ENCODE measurements at places on chromosomes 1 and 21.

- DNase-seq: no peak
These were observed 274.0 kb upstream of the TMPRSS15 start for GRCh38 chr21:18677632-18678031.

DNA sequence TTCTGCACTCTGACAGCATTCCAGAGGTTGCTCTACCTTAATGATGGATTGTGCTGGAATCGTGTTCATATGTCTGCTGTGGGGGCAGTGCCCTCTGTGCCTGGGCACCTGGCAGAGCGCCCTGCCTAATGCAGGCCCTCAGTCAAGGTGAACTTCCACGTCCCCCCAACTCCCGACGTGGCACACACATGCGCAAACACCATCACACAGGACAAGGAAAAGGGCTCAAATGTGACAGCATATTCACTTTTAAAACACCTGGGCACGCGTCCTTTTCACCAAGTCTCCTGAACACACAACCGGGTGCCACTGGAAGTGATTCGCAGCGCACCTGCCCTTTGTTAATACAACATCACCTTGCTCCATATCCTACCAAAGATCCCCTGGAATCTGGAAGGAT lies 11.7 kb downstream of the TPRG1L start:
- DNase-seq: no peak

GRCh38 chr1:2314803-2315673 lies 76.3 kb downstream of the MORN1 start:
- peak; percentile 67 for DNase-seq

- DNase-seq: peak; percentile 64
These were observed 119.1 kb downstream of the USP25 start for GRCh38 chr21:15848634-15849560.

- DNase-seq: no peak
These were observed 139.3 kb downstream of the TIAM1 start for GRCh38 chr21:31204801-31205200.

DNA sequence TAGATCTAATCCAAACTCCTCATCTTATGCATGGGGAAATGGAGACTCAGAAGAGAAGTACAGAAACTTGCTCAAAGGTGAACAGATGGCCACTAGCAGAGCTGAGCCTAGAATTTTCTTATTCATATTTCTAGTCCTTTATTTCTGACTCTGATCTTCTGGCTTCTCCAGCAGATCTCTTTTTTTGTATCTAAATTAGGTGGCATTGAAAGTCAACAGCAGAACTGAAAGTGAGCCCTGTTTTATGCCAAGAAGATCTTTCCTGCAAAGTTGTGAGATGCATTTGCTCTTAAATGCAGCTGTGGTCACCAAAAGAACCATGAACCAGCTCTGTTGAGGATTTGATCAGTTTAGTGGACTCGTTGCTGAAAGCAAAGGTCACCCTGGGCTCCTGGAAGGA lies 75.5 kb downstream of the KAZN start:
- DNase-seq: no peak

DNA sequence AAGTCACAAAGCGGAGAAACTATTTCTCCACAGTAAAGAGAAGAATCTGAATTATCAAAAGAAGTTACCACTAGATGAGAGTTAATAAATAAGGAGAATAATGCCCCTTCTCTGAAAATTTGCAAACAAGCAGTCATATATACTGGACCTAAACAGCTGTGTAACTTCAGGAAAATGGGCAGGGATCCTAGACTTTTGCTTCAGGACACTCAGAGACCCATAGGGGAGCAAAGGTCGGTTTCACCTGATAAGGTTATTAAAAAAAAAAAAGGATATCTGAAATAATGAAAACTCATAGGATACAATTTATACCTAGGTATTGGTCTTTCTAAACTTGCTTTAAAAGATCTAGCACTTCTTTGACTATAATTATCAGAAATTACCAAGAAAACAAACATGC lies 191.4 kb downstream of the KCNH1 start:
- DNase-seq: no peak

DNA sequence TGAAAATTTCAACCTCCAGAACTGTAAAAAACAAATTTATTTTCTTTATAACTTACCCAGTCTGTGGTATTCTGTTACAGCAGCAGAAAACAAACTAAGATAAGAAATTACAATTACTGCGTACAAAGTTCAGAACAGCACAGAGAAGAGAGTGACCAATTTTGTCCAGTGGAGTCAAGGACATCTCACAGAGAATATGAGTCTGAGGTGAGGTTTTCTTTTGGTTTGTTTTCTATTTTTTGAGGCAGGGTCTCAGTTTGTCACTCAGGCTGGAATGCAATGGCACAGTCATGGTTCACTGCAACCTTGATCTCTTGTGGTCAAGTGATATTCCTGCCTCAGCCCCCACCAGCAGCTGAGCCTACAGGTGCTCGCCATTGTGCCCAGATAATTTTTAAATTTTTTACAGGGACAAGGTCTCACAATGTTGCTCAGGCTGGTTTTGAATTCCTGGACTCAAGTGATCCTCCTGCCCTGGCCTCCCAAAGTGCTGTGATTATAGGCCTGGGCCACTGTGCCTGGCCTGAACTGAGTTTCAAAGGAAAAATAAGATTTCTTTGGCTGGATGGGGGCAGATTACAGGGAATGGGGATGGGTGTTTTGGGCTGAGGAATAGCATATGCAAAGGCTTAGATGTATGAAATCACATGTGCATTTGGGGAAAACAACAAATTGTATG lies 201.1 kb upstream of the USP24 start:
- no peak for DNase-seq

DNA sequence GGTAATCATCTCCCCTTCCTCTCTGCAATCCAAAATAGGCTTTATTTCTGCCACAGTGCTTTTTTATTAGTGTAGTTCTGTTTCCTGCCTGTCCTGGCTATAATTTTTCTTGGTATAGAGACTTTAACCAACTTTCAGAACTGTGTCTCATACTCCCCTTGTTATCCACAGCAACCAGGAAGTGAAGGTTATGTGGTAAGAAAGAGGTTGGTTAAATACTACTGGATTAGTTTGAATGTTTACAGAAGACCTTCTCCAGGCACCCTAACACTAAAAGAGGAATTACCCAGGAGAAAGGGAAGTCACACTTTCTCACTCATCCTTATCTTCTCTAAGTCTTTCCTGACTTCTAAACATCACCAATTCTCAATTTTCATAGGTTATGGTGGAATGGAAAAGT lies 17.8 kb upstream of the TNFSF4 start:
- DNase-seq: no peak

Measured in EL (cell line).